Osteoblast (primary cell): ENCODE measurements at places on chromosomes 11 and 22.

GRCh38 chr11:70423523-70424505 is 25.5 kb downstream of the CTTN start:
- DNase-seq, result peak; percentile 98

GRCh38 chr11:35234460-35235156 is 95.6 kb downstream of the CD44 start:
- DNase-seq, result no peak

GRCh38 chr11:765025-765801 is 12.1 kb downstream of the GATD1 start:
- DNase-seq, result peak; percentile 86

- no peak for DNase-seq
These were observed 106.1 kb upstream of the CLMP start for GRCh38 chr11:123301013-123301591.

- DNase-seq, result no peak
These were observed 23.0 kb downstream of the OTOG start for GRCh38 chr11:17570034-17570433.

DNA sequence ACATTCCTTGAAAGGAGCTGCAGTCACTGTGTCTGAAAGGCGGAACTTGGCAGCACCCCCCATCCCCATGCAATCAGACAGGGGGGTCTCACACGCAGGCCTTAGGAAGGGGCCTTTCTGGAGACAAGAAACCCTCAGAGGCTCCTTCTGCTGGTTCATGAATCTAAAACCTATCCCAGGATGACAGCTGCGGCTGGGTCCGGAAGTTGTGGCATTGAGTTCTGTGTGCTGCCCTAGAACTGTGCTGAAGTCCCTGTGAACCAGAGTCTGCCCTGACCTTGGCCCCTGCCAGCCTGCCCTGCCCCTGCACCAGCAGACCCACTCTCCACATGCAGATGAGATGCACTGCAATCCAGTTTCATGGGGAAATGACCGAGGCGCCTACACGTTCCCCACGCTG is 268.0 kb downstream of the CTTN start:
- peak; percentile 53 for DNase-seq
